Stimulated activated CD4-positive, alpha-beta T cell treated with anti-CD3 and anti-CD28 coated beads, Interleukin-1b, Interleukin-23, amount 100 ng/mL, for 24 hours (primary cell): ENCODE measurements at places on chromosomes 12 and 14.

DNA sequence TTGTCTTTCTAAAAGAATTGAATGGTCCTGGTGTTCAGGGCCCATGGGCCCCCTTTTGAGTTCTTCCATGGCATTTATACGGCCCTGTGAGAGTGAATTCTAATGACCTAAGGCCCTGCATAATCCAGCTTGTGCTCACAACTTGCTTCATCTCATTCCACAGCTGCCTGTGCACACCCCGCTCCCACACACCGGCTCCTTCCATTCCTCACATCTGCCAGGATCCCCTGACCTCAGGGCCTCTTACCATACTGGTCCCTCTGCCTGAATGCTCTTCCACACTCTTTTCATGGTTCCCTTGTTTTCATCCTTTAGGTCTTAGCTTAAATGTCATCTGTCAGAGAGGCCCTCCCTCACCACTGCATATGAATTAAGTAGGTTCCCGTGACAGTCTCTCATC lies 49.5 kb upstream of the EGLN3 start:
- no peak for DNase-seq

GRCh38 chr14:66043921-66044320 lies 442.2 kb upstream of the CCDC196 start:
- no peak for DNase-seq

DNA sequence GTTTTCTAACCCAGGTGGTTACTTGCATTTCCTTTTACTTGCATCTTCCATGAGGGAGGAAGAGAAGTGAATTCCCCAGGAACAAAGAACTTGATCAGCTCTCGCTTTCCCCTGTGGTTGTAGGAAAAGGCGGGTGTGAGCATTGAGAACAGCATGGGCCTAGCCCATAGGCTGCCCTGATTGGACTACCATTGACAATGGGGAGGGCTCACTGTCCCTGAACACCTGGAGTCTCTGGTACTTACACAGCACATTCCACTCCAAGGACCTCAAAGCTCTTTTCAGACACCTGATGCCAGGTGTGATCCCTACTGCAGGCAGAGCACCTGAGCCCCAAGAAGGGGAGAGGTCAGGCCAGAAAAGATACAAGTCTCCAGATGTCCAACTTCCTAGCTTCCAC lies 25.0 kb downstream of the MAX start:
- no peak for DNase-seq

DNA sequence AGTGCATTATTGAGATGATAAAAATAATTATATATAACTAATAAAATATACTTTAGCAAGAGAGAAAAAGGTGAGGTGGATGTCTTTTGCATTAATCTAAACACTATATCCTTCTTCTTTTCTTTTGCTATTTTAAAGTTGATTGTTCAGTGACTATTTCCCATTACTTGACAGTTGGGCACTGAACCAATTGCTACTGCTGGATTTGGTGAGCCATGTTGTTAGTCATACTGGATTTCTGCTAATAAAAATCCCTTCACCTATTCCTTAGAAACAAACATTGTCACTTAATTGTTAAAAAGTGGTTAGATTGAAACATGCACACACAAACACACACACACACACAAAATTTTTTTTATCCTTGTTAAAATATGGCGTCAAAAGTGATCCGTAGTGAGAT lies 251.6 kb upstream of the ALG10 start:
- DNase-seq, result no peak
